Kidney (tissue), 22 donors: ENCODE measurements at places on chromosomes 4 and X.
A peak's percentile ranks its signal among the peaks of the same experiment; 100 is the strongest.

- no peak for DNase-seq
Observed at GRCh38 chr4:157558016-157558415, 337.5 kb downstream of the GRIA2 start.

DNA sequence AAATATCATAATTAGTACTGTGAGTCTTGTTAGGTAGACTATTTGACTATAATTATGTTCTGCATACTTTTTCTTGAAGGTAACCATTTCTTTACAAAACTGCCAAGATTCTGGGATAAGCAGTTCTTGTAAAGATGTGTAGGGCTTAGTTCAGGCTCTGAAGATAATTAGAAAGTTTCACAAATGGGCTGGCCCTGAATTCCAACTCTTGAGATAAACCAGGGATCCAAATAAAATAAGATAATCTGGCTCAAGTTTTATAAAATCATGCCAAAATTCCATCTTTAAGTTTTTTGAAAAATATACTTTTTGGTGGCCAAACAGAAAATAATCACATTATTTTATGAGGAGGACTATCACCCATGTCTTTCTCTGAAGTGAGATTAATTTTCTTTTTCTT, 35.5 kb upstream of the GLRB start:
- no peak for DNase-seq

DNA sequence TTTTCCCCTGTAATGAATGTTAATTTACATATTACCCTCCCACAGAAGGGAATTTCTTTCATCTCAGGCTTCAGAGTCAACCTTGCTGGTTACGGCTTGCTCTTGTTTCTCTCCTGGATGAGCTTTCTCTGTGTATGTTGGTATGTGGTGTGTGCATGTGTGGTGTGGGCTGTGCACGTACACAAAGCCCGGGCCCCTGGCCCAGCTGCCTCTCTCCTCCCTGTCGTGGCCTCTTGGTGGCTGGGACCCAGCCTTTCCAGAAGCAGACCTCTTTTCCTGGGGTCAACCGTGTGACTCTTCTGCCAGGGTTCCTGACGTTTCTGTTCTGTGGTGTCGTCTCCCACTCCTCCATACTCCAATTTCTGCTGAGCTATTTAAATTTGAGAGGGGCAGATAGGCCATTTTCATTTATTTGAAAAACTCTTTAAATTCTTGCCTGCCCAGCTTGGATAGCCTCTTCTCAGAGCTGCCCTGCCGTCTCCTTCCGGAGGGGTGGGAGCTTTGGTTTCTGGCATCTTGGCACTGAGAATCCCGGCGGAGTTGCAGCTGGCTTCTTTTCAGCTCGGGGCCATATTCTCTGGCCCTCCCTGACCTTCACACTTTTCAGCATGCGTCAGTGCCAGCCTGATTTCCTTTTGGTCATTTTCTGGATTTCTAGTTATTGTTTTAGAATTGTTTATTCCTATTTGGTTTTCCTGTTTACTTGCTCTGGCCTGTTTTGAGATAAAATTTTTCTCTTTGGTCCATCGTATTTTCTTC, 25.1 kb downstream of the FHDC1 start:
- DNase-seq = no peak

GRCh38 chrX:26295425-26295824, 79.5 kb downstream of the MAGEB5 start:
- no peak for DNase-seq

DNA sequence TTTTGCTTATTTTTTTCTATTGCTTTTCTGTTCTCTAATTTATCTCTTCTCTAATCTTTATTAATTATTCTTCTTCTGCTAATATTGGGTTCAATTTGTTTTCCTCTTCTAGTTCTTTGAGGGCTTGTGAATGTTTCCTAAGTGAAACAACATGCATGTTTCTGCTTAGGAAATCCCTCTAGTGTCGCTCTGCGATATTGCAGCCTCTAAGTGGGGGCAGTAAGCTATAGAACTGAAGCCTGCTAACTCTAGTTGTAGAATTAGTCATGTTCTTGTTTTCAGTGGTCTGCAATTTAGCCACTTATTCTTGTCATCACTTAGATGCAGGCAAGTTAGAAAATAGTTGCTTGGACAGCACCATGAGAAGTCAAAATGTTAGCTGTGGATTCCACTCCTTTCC, 222.6 kb downstream of the SPIN4 start:
- DNase-seq = no peak

- DNase-seq = no peak
Observed at GRCh38 chr4:100070868-100071267, 119.4 kb downstream of the DDIT4L start.

GRCh38 chr4:103207673-103208072, 9.5 kb upstream of the CENPE start:
- no peak for DNase-seq

GRCh38 chr4:8834681-8835220, 36.9 kb downstream of the HMX1 start:
- no peak for DNase-seq

GRCh38 chr4:102551958-102552565, 50.9 kb downstream of the NFKB1 start:
- no peak for DNase-seq

GRCh38 chr4:185838104-185838452, 26.1 kb upstream of the SORBS2 start:
- no peak for DNase-seq

GRCh38 chr4:57734104-57734670, 624.0 kb upstream of the IGFBP7 start:
- DNase-seq = no peak

- no peak for DNase-seq
Observed at GRCh38 chr4:74893171-74893570, 39.7 kb upstream of the PARM1 start.

DNA sequence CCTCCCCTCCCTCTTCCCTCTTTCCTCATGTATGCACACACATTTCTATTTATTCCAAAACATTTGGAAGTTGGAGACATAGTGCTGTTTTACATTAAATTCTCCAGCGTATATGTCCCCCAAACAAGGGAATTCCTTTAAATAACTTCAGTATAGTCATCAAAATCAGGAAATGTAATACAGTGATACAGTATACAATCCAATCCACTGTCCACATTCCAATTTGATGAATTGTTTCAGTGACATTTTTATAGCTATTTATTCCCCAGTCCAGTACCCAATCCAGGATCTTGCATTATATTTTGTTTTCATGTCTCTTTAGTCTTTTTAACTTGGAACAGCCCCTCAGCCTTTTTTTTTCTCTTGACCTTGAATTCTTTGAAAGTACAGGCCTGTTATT, 233.0 kb downstream of the DKK2 start:
- peak; percentile 7 for DNase-seq

GRCh38 chrX:133888984-133889383, 96.4 kb downstream of the GPC3 start:
- DNase-seq = no peak

GRCh38 chr4:97038146-97038516, 1105.1 kb downstream of the STPG2 start:
- no peak for DNase-seq

DNA sequence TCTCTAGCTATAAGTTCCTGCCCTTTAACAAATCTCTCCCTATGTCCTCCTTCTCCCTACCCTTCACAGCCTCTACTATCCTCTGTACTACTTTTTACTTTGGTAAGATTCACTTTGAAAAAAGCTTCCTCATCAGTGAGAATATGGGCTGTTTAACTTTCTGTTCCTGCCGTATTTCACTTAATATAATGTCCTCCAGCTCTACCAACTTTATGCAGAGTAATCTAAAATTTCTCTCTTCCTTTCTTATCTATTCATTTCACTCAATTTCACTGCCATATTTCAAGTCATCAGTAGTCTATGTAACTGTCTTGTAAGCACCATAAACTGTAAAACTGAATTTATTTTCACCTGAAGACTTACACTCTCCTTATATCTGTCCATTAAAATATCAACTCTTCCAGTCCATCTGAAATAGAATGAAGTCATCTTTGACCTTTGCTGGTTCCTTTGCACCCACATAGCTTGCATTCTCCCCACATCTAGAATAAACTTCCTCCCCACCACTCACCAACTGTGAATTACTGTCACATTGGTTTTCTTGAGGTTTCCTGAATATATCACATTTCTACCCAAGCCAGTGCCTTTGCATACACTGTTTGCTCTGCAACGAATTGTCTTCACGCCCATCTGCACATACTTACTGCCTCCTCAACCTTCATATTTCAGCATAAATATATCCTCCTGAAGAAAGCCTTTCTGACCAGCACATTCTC, 54.6 kb downstream of the ARAP2 start:
- no peak for DNase-seq

GRCh38 chr4:154617820-154618317, 5.4 kb upstream of the FGG start:
- DNase-seq = no peak

GRCh38 chr4:182886205-182886604, 31.0 kb downstream of the DCTD start:
- DNase-seq = no peak

DNA sequence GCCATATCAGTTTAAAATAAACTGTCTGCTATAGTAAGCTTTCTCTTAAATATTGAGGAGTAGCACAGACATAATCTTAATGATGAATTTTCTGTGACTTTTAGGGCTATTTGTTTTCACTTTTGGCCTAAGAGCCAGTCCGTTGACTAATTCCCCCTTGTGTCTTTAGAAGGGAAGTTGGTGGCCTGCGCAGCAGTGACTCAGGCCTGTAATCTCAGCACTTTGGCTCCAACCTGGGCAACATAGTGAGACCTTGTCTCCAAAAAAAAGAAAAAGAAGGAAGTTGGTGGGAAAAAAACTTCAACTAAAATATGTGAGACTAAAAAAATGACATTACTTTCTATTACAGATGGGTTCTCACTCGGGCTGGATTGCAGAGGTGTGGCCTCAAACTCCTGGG, 3.4 kb downstream of the NCAPG start:
- DNase-seq = no peak

DNA sequence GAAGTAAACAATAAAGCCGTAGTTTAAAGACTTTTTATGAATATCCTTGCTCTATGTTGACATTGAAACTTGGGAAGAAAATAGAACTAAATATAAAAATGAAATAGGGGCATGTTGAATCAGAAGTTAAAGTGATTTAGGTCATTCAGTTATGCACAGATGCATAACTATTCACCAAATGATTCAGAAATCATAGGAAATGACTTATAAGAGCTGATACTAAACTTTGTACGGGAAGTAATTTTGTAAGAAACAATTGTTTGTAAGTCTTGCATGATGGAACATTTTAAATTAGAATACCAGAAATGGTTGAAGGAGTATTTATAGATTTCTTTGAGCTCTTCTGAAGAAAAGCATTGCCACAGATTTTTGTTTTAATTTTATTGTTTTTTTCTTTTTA, 246.5 kb downstream of the CPE start:
- DNase-seq = no peak

- DNase-seq = no peak
Observed at GRCh38 chr4:137967480-137968190, 274.5 kb downstream of the SLC7A11 start.

DNA sequence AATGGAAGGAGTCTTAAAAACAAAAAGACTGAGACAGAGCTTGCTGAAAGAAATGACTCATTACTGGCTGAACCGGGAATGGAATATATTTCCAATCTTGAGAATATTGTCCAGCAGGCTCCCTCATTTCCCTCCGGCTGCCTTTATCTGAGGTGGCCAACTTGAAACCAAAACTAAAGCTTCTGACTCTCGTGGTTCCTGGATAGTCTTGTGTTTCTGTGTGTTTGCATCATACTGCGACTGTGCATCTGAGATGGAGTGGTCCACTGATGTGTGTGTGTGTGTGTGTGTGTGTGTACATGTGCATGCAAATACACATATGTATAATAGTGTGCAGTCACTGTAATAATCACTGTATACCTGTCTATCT, 145.6 kb upstream of the SCML1 start:
- DNase-seq = no peak

DNA sequence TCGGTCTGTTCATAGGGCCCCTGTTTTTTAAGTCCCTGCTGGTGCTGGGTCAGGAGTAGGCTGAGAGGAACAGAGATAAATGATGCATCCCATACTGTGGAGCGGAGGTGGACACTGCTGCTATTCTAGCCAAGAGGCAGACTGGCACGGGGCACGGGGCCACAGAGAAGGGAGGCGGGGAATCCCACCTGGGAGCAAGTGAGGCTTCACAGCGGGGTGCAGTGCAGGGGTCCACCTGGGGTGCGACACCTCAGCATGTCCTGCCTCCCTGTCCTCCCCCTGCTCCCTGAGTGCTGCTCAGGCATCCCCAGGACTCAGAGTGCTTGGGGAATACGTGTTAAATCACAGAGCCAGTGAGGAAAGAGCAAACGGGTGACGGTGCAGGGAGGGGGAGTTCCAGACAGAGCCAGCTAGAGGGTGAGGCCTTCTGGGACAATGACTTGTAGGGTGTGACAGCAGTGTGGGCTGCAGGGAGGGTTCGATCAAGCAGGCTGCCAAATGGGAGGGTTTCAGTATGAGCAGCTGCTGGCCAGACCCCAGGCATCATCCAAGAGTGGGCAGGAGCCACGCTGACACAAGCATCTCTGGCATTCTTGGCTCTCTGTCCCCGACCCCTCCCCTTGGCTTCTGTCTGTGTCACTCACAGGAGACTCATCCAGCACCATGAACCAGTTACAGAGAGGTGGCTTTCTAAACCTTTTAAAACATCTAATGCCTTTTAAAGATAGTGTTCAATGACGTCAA, 13.7 kb upstream of the HTRA3 start:
- DNase-seq = no peak

DNA sequence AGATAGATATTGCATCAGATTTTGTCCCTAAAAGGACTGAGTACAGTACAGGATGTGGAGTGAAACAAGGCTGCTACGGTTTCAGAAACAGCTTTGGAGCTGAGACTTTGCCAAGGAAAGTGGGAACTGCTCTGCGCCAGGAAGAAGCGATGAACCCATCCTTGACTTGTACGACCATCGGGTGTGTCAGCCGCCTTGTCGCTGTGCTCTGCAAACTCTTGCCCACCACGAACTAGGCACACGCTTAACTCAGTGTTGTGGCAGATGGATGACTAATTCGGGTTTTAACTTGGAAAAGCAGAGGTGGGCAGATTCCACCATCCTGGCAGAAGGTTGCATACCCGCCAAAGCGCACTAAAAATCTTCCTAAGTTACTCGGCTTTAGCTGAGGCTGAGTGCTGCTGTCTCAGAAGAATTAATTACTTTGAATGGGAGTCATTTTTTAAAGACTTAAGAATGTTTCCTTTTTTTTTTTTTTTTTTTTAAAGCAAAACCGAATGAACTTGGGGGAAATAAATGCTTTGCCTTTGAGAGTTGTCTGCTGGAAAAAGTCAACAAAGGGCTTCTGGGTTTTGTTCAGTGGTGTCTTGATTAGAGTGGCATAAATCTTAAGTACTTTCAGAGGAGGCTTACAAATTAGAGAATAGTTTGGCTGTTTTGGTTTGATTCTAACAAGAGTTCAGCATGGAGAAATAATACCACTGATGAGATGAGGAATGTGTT, 69.5 kb downstream of the SHROOM2 start:
- DNase-seq = peak; percentile 63

DNA sequence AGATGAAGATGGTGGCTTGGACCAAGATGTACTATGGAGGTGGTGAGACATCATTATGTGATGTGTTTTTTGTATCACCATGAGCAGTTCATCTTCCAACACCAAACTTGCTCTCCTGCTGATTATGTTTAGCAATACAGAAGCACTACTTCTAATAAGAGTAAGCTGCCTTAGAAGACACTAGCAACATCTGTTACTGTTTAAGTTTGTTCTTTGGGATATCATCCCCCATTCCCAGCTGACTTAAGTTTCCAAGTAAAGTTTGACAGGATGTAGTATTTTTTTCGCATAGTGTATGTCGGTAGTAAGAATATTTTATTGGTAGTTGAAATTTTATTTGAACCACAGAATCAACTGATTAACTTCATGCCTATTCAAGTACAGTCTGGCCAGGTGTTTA, 123.5 kb upstream of the BMPR1B start:
- DNase-seq = no peak

- no peak for DNase-seq
Observed at GRCh38 chrX:47648376-47648775, 2.0 kb downstream of the ELK1 start.

- DNase-seq = no peak
Observed at GRCh38 chr4:7076696-7077082, 8.8 kb upstream of the GRPEL1 start.
